ENCODE measurements at places on chromosomes 16 and 17. TPM values are rescaled to one million over a fixed set of nuclear protein-coding genes. Genes with fewer than 3 reads are reported as not detected.

CACNG5 gene
- total RNA-seq: not detected

WFIKKN2 gene
- total RNA-seq: 0.16 TPM

MRPS7 gene
- 45.7 TPM for total RNA-seq

PPY gene
- total RNA-seq: not detected

GDPD3 gene
- total RNA-seq: 4.3 TPM

SLC6A2 gene
- total RNA-seq: 0.64 TPM

CACNG3 gene
- not detected for total RNA-seq

DCTPP1 gene
- total RNA-seq: 26.8 TPM

DPEP3 gene
- total RNA-seq: 0.16 TPM

GRCh38 chr17:33113276-33113990 lies 121.8 kb downstream of the SPACA3 start:
- no peak for DNase-seq

DNA sequence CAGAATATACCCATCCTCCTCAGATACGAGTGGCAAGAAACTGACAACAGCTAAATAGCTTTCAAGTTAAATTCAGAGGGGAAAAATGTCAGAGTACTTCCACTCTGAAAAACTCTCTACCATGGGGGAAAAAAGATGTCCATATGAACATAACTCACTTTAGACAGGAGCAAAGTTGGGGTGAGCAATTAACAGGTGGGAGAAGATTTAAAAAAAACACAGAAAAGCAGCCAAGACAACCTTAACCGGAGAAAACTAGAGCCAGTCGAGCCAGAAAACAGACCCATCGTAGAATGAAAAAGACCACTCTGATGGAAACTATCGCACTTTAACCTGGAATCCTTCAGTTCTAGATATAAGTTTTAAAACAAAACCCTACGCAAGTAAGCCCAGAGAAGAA lies 833 bp downstream of the TERF2 start:
- DNase-seq: no peak

GRCh38 chr17:42287305-42287976 lies 857 bp upstream of the STAT5A start:
- peak; percentile 89 for DNase-seq

DNA sequence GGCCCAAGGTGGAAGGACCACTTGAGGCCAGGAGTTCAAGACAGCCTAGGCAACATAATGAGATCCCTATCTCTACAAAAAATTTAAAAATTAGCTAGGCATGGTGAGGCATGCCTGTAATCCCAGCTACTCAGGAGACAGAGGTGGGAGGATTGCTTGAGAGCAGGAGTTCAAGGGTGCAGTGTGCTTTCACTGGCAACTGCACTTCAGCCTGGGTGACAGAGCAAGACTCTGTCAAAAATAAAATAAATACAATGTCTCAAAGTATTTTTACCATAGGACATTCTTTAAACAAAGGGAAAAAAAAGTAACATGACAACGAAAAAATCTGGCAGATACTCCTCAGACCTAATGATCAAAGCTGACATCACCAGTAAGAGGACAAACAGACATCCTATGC lies 72.6 kb downstream of the FBXL20 start:
- DNase-seq: no peak

DNA sequence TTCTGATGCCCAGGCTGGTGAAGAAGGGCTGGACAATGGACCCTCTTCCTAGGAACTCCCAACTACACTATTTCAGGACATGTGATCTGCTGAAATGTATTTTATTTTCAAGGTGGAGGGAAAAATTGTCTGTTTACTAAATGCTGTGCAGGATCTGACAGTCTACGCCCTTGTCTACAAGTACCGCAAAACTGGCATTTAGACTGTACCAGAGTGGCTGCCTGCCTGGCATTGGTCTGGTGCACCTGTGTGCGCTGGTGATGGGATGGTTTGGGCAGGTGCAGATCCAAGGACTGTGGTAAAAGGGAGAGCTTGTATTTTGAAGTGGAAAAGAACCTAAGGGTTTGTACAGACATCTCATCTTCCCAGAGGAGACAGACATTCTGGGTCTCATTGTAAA lies 79.7 kb downstream of the AIPL1 start:
- no peak for DNase-seq

- no peak for DNase-seq
Observed at GRCh38 chr17:3961564-3962047, 2.6 kb downstream of the ATP2A3 start.

DNA sequence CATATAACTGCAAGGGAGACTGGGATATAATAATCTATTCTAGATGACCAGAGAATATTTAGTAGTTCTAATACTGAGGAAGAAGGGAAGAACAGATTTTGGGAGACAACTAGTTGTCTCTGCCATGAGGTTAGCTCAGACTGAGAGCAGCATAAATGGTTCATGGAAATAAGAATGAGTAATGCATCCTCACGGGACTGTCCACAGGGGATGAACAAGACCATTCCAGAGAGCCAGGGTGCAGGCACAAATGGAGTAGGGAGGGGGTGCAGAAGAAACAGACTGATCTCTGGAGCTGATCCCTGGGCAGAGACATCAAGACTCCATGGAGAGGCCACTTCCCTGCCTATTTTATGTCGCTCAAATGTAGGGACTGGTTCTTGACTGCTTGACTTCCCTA lies 30.4 kb downstream of the NLRC5 start:
- DNase-seq: peak; percentile 9

DNA sequence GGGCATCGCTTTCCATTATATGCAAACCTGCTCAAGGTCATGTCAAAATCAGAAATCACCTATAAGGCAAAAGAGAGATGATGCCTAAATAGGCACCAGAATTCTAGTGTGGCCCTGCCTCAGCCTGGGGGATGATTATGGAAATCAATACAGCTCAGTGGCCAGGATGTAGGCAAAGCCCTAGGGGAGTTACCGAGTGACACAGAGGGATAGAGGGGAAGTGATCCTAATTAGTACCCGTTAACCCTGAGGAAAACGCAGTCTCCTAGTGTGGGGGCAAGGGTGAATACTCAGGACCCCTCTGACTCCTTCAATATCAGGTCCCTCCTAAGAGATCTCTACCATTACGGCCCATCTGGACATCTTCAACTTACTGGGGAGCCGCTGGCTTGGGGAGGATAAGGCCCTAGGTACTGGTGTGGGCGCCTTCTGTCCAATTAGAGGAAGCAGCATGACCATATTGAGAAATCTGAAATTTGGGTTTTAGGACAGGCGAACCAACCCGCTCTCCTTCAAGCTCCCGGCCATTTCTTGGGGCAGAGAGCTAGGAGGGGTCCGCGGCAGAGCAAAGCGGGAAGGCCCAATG lies 725 bp downstream of the NT5C3B start:
- DNase-seq: no peak

- no peak for DNase-seq
Observed at GRCh38 chr17:61249649-61250299, 149.9 kb upstream of the TBX2 start.

- DNase-seq: no peak
Observed at GRCh38 chr17:12616161-12616560, 49.5 kb upstream of the MYOCD start.

- no peak for DNase-seq
Observed at GRCh38 chr16:65658787-65659220, 536.9 kb upstream of the CDH11 start.

- no peak for DNase-seq
Observed at GRCh38 chr17:28397687-28398279, 8.2 kb downstream of the SLC46A1 start.

DNA sequence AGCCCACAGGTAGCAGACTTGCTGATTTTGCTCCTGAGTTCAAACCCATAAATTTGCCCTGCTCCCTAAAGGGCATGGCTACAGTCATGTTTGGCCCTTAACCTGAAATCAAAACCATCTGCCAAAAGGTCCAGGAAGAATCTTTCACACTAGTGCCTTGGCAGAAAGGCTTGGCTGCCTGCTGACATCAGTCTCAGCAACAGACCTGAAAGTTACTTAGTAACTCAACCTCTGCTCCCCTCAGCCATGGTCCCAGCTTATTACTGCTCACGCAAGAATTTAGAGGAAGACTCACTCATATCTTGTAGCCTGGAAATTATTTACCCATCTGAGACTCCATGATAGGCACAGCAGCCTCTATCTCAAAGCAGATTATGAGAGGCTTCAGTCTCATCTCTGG lies 98.0 kb upstream of the KIF2B start:
- DNase-seq: no peak

GRCh38 chr17:33272438-33272837 lies 20.7 kb downstream of the ASIC2 start:
- no peak for DNase-seq

GRCh38 chr17:39722965-39723848 lies 7.1 kb downstream of the MIEN1 start:
- no peak for DNase-seq

Measured in mesenteric fat pad (tissue), 1 donor.